NCI-H524 treated with DMSO at 0.1 percent for 48 hours (cell line): ENCODE measurements at places on chromosomes 7 and 10.

GRCh38 chr10:4080225-4080805 is 295.3 kb upstream of the KLF6 start:
- no peak for DNase-seq

GRCh38 chr10:111083222-111084095 is 6.6 kb downstream of the ADRA2A start:
- DNase-seq, result no peak

DNA sequence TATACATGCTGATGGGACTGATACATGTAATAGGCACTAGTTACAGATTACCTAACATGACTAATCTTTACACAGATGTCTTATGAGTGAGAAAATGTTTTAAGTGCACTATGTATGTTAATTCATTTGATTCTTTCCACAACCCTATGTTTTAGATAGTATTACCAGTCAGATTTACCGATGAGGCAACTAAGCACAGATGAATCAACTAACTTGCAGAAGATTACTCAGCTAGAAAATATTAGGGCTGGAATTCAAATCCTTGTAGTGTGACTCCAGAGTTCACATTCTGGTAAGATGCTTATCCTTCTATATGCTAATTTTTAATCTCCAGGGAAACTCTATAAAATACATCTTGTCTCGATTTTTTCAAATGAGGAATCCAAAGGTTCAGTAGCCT is 964.9 kb downstream of the REEP3 start:
- no peak for DNase-seq

DNA sequence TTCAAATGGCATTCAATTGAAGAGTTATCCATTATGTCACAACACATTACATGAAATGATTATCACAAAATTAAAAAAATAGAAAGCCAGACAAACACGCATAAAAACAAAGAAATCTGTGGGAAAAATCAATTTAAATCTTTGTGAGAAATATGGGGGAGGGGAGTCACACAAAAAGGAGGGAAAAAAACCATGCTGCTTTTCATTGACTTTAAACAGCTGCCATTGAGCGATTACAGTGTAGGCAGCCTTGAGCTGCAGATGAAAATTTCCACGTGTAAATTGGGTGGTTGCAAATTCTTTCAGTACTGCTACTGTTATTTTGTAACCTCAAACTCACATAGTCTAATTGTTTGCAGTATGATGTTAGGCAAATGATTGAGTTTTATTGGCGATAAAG is 889.9 kb upstream of the PHF14 start:
- DNase-seq, result no peak

- no peak for DNase-seq
Measured at GRCh38 chr7:116897661-116898060, 35.3 kb downstream of the CAPZA2 start.

DNA sequence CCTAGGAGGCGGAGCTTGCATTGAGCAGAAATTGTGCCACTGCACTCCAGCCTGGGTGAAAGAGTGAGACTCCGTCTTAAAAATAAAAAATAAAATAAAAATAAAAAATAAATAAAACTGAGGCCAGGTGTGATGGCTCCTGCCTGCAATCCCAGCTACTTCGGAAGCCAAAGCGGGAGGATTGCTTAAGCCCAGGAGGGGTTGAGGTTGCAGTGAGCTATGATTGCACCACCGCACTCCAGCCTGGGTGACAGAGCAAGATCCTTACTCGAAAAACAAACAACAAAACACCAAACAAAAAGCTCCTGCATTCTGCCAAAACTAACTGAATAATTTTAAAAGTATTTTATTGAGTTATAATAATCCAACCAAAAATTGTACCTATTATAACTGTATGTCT is 36.2 kb downstream of the AGAP4 start:
- DNase-seq, result no peak

DNA sequence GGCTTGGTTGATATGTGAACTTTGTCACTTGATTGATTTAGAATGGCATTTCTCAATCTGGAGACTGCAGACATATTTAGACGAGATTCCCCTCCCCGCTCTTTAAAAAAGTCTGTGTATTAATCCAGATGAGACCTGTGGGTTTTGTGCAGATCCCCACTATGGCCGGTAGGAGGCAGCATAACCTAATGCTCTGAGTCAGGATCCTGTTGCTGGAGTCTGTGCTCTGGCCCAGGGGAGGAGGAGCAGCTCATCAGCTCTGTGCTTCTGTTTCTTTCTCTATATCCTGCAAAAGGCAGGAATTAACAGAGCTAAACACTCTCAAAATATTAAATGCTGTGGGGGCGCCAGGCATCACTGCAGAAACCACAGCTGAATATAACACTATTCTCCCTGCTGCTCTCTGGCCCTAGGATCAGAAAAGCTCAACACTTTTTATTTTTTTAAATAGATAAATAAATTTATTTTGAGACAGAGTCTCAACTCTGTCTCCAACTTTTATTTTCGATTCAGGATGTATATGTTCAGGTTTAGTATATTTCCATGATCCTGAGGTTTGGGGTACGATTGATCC is 23.9 kb upstream of the SEPHS1 start:
- no peak for DNase-seq

- no peak for DNase-seq
Measured at GRCh38 chr7:140902303-140902953, 22.3 kb downstream of the BRAF start.

- DNase-seq, result no peak
Measured at GRCh38 chr7:105003275-105003674, 10.7 kb upstream of the KMT2E start.

DNA sequence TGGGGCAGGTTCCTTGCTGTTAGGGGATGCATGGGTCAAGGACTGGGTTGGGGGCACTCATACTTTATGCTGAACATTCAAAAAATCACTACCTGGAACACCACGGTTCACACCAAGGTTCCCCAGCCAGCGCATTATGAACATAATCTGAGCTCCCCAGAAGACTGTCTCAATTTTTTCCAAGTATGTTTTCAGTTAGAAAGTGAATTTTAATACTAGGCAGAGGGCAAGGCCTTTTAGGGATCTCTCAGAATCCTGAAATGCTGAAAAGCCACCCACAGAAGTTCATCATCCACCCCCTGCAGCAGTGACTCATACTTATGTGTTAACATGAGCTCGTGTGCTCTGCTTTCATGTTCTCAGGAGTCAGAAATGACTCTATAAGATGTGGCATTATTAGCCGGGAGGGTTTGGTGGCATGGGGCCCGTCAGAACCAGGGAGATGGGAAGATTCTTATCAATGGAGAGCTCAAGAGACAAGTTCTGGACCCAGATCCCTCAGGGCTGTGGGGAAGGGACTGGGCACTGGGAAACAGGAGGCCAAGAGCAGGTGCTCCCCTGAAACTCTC is 185.2 kb upstream of the ITGB1 start:
- no peak for DNase-seq

GRCh38 chr10:117075064-117075463 is 63.0 kb downstream of the VAX1 start:
- DNase-seq, result no peak

GRCh38 chr10:122544493-122544892 is 16.1 kb upstream of the DMBT1 start:
- DNase-seq, result no peak

- DNase-seq, result no peak
Measured at GRCh38 chr10:13867822-13868221, 281.1 kb downstream of the PRPF18 start.

DNA sequence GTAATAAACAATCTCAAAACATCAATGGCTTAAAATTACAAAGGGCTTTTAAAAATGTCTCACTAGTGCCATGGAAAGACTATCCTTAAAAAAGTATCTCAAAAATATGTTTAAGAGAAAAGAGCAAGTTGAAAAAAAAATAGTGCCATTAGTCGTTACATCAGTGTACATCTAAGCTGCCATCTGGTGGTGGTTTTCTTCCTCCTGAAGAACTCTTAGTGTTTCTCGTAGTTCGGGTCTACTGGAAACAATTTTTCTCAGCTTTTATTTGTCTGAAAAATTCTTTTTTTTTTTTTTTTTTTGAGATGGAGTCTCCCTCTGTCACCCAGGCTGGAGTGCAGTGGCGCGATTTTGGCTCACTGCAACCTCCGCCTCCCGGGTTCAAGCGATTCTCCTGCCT is 5.9 kb upstream of the GARIN1A start:
- DNase-seq, result no peak

DNA sequence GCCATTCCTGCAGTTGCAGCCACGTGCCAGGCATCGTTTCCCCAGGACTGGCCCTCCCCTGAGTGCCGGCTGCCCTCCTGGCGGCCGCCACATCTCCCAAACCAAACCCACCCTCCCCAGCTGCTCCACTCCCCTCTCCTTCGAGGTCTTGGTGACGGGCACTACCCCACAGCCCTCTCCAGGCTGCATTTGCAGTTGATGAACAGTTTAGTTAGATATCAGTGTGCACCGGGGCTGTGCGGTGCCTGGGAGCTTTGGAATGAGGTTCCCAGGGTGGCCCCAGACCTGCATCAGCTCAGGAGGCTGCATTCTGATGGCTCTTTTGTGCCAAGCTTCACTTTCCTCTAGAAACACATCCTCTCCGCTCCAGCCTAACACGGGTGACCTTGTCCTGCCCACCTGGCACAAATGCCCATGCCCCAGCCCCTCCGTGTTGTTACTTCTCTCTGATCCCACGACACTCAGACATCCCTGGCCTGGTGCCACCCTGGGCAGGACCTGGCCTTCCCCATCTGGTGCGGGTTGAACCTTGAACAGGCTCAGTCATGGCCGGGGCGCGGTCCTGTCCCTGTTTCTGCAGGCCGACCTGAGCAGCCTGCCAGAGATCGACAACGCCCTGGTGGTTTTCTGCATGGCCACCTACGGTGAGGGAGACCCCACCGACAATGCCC is 14.5 kb downstream of the TMEM120A start:
- DNase-seq, result no peak

DNA sequence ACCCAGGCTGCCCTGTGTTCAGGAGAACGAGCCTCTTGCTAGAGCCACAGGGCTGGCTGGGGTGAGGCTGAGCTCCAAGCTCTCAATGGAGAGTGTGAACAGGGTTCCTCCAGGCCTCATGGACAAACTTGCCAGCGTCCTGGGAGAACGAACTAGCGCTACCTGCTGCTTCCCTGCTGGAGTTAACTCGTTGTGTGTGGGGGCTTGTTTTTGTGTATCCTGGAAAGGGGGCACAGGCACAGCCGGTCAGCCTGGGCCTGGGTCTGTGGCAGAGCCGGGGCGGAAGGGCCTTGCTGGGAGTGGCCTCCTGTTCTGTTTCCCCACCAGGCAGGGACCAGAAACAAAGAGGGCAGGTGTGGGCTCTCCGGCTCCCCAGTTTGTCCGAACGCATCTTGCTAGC is 259.2 kb downstream of the DNAJB6 start:
- DNase-seq, result no peak

- no peak for DNase-seq
Measured at GRCh38 chr10:29160150-29160617, 128.7 kb upstream of the LYZL1 start.

- DNase-seq, result no peak
Measured at GRCh38 chr10:30996481-30997005, 35.1 kb downstream of the ZNF438 start.

DNA sequence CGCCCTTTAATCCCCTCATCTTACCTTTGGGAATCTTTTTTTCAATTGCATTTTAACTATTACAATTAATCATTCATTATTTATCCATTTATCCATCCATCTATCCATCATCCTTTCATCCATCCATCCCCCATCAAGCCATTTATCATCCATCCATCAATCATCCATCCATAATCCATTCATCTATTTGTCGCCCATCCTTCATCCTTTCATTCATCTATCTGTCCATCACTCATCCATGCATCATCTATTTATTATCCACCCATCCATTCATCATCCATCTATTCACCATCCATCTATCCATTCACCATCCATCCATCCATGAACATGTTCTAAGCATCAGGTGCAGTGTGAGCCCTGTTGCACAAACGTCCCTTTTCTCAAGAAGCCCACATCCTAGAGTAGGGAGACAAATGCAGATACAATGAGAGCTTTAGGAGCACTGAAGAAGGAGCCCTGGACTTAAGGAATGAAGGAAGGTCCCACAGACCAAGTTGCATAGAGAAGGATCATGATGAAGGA is 199.5 kb downstream of the ADAM12 start:
- no peak for DNase-seq
